NCI-H187 (cell line): ENCODE measurements at places on chromosomes 11 and 22.

DNA sequence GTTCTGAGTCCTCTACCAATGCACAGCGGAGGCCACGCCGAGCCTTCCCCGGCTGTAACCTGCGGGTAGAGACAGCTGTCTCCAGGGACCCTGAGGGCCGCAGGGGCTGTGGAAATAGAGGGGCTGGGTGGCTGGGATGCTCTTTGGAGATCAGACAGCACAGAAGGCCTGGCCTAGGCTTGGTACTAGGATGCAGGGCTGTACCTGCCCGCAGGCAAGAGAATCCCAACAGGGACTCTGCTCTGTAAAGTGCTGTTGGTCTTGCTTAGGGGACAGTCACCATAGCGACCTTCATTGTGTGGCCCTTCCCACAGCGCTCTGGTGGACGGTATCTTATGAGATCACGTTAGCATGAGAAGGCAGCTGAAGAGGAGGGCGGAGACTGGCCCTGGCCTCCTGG, 11.3 kb upstream of the KCNJ5 start:
- DNase-seq, result no peak

DNA sequence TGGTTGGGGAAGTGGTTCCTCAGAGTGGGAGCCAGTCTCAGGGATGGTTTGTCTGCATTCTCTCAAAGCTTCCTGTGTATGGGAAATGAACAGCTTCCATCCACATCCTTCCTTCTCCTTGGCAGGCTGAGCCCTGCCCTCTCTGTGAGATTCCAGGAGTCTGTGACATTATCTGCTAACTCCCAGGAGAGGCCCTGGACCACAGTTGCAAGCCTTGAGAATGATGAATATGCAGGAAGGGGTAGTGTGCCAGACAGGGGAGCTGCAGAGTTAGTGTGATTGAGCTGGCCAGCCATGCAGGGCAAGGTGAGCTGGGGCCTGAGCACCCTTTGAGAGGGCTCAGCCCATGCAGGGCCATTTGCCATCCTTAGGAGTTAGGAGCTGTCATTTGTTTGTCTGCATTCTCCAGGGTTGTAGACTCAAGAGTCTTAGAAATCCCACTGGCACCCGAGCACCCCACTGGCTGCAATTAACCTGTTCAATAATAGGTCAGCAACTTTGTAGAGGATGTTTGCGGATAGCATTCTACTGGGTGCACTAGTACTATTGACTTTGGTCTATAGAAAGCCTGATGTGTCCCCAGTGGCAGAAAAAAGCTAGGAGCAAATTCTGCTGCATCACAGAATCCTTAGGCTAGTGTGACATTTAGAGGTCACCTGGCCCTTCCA, 299.0 kb upstream of the CADM1 start:
- DNase-seq, result no peak

GRCh38 chr11:66267039-66267378, 1.4 kb upstream of the RAB1B start:
- no peak for DNase-seq

DNA sequence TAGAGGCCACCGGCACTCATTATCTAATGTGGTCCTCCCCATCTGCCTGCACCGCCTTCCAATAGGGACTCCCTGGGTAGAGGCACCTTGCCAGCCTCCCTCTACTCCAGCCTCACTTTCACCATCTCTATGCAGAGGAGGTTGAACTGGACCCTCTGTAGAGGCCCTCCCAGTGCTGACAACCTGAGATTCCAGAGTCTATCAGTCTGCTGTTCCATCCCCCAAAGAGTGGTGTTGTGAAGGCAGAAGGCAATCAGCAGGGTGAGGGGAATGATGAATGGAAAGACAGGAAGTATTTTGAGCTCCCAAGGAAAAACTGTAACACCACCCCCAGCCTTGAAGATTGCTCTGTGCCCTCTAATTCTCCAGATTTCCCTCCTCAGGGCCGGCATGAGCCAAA, 77.9 kb downstream of the THAP12 start:
- no peak for DNase-seq

DNA sequence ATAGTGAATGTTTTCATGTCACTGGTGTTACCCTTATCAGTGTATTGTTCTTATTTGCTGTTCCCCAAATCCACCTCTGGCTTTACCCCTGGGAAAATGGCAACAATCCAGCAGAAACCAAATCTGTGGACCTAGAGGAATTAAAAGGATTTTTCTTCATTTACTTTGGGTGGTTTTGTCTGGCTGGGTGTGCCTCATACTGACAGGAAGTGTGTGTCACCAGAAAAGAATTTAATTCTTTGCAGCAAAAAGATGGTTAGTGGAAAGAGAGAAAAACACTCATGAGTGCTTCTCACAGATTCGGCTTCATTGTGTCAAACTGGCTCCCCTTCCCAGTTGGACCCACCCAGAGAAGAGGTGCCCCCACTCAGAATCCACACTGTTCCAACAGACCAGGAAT, 38.9 kb downstream of the FZD4 start:
- DNase-seq, result no peak

DNA sequence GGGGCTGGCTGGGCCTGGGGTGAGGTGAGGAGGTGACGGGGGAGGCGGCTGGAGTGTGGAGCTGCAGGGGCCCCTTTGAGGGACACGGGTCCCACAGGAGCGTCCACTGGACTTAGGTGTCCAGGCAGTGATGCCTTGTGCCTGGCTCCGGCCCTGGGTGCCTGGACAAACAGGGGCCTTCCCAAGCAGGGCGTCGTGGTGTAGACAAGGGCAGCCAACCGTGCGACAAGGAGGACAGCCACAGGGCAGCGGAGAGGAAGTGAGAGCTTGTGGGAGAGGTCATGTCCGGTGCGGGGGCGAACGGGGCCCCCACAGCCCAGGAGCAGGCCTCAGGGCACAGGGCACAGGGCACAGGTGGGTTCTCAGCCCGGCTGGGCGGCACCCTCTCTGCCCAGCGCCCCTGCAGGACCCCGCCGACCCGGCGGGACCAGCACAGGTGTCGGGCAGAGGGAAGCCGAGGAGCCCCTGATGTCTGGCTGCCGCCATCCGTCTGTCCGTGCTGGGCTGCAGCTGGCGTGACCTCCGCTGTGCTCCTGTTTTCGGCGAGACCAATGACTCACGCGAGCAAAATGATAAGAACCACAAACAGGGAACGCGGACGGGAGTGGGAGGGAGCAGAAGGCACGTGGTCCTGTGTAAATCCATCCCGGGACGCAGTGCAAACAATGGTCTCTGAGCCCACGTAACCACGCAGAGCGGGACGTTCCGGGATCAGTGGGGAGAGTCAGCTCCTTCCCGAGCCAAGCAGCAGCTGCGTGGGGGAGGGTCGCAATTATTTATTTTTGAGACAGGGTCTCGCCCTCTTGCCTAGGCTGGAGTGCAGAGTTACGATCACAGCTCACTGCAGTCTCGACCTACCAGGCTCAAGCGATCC, 49.1 kb upstream of the A4GALT start:
- DNase-seq, result no peak

- DNase-seq, result no peak
Measured at GRCh38 chr11:123325533-123325932, 104.5 kb upstream of the GRAMD1B start.
